ENCODE measurements at places on chromosomes 2 and 18.

DNA sequence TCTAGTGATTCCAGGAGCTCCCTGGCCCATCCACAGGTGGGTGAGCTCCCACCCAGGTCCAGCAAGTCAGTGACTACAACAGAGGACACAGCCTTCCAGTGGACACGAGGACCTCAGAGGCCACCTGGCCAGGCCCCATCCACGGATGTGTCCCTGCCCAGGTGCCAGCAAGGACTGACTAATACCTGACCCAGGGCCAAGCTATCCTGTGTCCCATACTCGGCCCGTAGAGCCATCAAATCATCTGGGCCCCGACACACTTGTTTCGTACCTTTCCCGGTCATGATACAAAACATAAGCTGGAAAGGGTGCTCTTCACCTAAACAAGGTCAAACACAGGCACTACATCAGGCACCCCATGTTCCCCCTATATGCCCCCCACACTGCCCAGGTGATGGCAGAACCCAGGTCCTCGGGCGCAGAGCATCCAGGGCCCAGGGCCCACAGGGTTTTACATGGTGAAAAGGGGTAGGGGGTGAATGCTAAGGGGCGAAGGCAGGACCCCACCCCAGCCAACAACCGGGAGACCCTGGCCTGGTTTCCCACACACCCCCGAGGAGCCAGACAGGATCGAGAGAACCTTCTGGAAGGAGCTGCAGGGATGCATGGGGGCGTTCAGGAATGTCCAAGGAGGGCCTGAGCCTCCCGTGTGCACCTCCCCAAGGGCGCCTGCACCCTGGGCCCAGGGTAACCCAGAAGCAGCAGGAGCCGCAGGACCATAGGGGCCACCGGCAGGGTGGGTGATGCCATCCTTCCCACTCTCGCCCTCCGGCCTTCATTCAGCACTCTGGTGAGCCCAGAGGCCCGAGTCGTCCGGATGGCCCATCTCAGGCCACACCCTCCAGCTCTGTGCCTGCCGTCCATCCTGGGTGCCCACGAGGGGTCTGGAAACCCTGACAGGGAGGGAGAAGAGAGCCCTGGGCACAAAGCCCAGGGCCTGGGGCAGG, 94.3 kb downstream of the HDAC4 start:
- no peak for DNase-seq

DNA sequence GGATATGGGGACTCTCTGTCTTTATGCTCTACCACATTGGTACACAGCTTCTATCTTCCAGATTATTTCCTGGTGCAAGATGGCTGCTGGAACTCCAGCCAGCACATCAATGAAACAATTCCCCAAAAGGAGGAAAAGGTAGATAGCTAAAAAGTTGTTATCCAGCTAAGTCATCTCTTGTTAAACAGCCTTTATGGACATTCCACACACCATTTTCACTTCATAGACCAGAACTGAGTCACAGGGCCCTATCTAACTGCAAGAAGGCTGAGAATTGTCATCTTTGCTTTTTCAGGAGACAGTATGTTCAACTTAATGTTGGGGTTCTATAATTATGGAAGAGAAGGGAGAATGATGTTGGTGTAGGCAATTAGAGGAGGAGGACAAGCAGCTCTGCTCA, 133.3 kb upstream of the NOSTRIN start:
- DNase-seq = no peak

- no peak for DNase-seq
Observed at GRCh38 chr2:22359071-22359672, 1025.8 kb upstream of the KLHL29 start.

- no peak for DNase-seq
Observed at GRCh38 chr2:188770296-188770695, 203.9 kb upstream of the COL3A1 start.

DNA sequence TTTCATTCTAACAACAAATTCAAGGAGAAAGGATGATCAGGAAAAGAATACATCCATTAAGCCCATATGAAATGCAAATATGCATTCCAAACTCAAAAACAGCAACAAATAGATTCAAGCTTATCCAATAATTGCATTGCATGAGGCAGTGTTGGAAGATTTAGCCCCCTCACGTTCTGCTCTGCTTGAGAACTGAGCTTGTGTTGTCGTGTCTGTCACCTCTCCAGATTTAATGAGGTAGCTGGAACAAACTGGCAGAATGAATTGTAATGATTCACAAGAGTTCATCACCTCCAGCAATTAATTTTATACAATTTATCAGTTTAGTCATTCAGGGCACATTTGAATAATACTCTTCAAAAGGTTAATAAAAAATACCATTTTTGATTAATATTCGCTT, 54.8 kb downstream of the AP1S3 start:
- DNase-seq = no peak

GRCh38 chr2:129575880-129576279, 403.6 kb upstream of the RAB6C start:
- DNase-seq = no peak

- DNase-seq = no peak
Observed at GRCh38 chr18:13158428-13158827, 60.1 kb upstream of the LDLRAD4 start.

DNA sequence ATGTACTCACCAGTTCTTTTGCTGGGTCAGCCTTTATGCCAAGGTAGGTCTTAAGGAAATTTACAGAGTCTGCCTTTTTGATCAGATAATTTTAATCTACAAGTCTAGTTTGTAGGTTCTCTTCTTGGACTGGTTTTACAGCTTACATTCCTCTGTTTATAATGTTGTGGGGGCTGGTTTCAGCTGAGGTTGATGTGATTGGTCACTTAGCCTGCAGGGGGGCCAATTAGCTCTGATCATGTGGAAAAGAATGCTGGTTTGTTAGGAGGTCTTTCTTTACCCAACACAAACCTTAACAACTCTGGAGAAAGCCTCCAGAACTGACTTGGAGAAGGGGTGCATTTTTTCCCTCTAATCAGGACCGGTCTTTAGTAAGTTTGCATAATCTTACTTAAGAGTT, at the start of gene KCNJ13:
KCNJ13 (minus strand) TSS at position 131 of the 400 bp plus-strand sequence. CDS start 5,203 bp downstream, outside the sequence.
- no peak for DNase-seq

- no peak for DNase-seq
Observed at GRCh38 chr2:222413295-222413911, 10.9 kb upstream of the SGPP2 start.

DNA sequence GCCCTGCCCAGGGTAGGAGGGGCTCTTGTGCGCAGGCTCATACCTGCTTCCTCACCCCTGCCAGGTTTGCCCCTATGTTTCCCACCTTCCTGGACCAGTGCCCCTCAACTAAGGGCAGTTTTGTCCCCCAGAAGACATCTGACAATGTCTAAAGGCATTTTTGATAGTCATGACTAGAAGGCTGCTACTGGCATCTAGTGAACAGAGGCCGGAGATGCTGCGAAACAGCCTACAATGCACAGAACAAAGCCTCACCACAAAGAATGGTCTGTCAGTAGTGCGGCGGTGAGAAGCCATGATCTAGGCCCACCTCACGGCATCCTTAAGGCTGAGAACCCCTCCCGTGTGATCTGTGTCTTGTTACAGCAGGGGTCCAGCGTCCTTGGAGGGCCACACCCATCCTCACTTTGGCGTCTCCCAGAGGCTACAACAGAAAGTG, 96.0 kb downstream of the TMEM17 start:
- DNase-seq = no peak

- no peak for DNase-seq
Observed at GRCh38 chr2:109148117-109148746, 19.2 kb downstream of the SH3RF3 start.

GRCh38 chr2:134581877-134582546, 136.8 kb downstream of the TMEM163 start:
- no peak for DNase-seq

GRCh38 chr2:143431316-143431715, 302.1 kb downstream of the ARHGAP15 start:
- DNase-seq = no peak

DNA sequence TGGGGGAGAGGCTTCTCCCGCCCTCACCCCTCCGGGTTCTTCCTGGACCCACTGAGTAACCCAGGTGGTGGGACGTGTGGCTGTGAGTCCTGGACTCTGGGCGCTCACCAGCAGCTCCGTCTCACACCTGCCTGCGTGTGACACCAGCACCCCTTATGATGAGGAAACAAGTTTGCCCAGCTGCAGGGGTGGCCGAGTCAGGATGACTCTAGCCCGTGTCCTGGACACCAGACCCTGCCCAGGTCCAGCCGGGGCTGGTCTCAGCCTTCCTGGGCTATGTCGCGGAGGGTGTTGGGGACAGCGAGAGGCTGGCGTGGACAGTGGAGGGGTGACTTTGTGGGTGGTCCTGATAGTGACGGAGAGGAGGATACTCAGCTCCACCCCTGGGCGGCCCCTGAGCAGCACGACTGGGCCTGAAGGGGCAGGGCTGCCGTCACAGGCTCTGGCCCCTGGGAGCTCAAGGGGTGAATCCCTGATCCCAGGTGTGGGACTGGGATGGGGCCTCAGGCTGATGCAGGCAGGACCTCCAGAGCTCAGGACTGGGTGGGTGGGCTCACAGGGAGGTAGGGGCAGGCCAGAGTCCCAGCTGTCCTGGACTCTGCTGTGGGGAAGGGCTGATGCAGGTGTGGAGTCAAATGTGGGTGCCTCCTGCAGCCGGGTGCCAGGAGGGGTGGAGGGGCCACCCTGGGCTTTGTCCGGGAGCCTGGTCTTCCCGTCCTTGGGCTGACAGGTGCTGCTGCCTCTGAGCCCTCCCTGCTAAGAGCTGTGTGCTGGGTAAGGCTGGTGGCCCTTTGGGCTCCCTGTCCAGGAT, 3.7 kb downstream of the GPR35 start:
- DNase-seq = no peak

DNA sequence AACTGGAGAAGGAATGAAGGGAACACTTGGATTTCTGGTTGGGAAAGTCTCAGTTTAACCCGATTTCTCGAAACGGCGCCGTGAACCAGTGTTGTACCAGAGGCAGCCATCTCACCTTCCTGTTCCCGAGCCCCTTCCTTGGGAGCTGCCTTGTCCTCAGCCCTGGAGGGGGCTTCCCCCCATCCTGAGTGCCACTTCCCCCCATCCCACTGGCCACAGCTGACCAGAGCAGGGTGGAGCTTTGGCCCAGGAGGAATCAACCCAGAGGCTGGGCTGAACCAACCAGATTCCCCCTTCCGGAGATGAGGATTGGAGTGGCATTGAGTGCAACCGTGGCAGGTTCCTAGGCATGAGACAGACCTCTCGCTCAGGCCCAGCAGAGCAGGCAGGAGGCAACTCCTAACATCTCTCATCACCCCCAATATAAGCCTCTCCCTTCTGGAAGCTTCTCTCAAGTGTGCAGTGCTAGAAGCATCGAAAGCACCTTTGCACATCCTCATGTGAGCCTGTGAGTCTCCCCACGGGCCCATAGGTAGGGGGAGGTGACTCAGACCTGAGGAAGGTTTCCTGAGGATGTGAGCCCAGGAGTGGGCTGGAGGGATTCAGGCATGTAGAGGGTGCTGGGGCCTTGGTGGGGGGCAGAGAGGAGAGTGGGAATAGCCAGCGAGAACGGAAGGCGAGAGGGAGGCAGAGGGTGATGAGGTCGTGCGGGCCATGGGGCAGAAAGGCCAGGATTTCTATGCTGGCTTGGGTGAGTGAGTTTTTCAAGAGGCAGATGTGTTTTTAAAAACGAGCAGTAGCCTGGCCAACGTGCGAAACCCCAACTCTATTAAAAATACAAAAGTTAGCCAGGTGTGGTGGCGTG, 11.9 kb downstream of the NGEF start:
- DNase-seq = no peak

GRCh38 chr2:124874219-124874618, 849.1 kb downstream of the CNTNAP5 start:
- no peak for DNase-seq

GRCh38 chr18:74289137-74289536, 2.6 kb downstream of the CYB5A start:
- no peak for DNase-seq

DNA sequence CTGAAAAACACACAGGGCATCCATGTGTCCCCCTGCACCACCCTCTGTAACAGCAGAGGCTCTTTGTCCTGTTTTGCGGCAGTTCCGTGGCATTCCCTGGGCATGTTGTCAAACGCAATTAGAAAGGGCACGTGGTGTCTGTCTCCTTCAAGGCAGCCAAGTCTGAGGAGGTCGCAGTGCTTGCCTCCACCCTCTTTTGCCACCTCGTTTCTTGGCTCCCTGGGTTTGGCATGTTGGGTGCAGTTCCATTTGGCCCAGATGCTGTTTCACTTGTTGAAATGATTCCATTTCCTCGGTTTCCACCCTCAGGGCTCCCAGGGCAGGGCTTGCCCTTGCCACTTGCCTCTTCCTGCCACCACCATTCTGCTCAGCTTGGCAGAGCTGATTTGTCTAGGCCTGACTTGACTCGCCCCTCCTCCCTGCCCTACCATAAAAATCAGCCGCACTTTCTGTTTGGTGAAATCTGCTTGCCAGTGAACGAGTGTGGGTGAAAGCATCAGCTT, 12.4 kb downstream of the CCL20 start:
- DNase-seq = no peak

GRCh38 chr2:28160986-28161425, 231.7 kb upstream of the FOSL2 start:
- DNase-seq = no peak

DNA sequence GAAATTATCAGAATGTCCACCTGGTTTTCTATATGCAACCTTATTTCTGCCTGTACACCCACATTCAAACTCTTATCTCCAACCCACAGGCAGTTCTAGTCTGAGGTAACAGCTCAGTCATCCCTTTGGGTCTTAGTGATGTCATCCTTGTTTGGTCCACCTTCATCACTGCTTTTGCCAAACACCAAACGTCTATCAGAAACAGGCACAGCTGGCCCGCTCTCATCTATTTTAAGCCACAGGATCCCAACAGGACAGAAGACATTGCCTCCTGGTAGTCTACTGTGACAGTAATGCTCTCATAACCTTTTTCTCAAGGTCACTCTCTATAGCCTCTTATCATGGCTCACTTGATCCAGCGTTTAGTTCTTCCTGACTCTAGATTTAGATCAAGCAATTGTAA, 99.0 kb upstream of the CHAC2 start:
- DNase-seq = no peak

GRCh38 chr2:152950126-152950525, 231.7 kb downstream of the ARL6IP6 start:
- DNase-seq = no peak

DNA sequence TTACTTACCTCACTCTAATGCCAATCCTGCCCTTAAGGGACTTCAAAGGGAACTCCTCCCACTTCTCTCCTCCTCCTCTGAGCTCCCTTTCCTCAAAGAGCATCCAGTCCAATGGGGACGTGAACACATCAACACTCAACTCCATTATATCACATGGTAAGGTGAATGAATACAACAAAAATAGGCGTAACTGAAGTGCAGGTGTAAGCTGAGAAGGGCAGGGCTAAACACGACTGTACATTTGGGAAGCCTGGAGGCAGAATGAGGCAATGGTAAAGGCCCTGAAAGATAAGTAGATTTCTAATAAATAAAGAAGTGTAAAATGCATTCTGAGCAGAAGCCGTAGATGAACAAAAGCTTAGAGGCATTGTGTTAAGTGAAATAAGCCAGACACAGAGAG, 226.1 kb upstream of the TRIB2 start:
- DNase-seq = no peak

GRCh38 chr2:112026509-112026908, 28.6 kb upstream of the TMEM87B start:
- no peak for DNase-seq

DNA sequence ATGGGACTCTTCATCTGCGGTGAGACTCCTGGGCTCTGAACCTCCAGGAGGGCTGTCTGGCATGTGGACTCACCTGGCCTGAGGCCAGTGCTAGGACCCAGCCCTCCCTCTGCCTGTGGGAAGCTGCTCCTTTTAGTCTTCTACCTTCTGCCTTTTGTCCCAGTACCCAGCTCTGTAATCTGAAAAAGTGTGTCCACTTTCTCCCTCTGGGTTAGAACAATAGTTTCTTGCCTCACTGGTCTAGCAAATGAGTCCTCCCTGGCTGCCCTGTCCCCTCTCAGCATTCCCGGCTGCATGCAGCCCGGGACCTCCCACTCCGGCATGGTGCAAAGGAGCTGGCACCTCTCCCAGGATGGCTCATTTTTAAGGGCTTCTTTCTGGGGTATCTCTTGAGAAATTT, 25.9 kb downstream of the GKN2 start:
- no peak for DNase-seq
